Activated CD8-positive, alpha-beta memory T cell treated with anti-CD3 and anti-CD28 coated beads, Interleukin-2, amount 10 ng/mL, durations not matched to agents 7 days and 5 days (primary cell): ENCODE measurements at places on chromosomes 11 and 22.

DNA sequence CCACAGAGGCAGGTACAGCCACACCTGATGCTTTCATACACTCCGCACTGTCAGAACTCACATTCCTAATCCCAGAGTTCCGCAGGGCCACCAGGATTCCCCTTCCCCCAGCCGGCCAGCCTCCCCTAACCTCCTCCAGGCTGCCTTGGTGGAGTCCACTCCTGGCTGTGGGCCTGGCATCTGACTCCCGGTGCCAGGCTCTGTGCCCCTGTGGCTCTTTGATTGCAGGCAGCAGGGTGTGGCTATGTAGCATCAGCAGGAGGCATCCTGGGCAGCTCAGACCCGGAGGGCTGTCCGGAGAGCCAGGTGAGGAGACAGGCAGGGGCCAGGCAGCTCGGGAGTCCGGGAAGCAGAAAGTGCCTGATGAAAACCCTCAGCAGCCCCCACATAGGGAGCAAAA, 1432.9 kb downstream of the BRD1 start:
- no peak for DNase-seq

GRCh38 chr11:115385226-115385625, 119.0 kb downstream of the CADM1 start:
- no peak for DNase-seq

- no peak for DNase-seq
Measured at GRCh38 chr22:37618674-37619073, 10.0 kb downstream of the GGA1 start.

GRCh38 chr11:86070142-86071056, 1.5 kb upstream of the PICALM start:
- no peak for DNase-seq

GRCh38 chr22:46469711-46470110, 67.7 kb downstream of the CELSR1 start:
- no peak for DNase-seq

GRCh38 chr11:17560281-17561110, 13.4 kb downstream of the OTOG start:
- DNase-seq = no peak

DNA sequence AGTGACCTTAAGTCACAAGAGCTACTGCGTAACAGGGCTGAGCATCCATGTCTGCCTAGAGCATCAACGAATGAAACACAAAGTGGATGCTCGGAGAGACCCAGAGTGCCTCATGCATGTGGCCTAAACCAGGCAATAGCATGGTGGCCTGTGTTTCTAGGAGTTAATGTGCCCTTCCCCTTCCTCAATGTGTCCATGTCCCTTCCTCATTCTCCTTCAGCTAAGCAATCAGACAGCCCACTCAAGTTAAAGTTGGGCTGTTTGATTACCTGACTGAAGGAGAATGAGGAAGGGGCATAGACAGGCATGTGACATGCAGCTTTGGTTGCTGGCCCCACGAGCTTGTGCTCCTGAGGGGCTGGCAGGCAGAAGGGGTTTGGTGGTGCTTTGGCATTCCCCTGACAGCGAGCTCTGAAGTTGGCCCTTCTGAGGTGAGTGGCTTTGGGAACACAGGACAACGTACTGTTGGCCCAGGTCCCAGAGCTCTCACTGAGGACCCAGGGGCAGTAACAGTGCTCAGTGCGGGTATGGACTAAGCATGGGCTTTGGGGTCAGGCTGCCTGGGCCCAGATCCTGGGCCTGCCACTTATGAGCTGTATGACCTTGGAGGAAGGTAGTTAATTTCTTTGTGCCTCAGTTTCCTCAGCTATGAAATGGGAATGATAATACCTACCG, 46.7 kb downstream of the IRAG1 start:
- no peak for DNase-seq

GRCh38 chr11:13884158-13884799, 78.2 kb upstream of the SPON1 start:
- DNase-seq = no peak

- DNase-seq = no peak
Measured at GRCh38 chr11:108875134-108875533, 210.3 kb downstream of the DDX10 start.

DNA sequence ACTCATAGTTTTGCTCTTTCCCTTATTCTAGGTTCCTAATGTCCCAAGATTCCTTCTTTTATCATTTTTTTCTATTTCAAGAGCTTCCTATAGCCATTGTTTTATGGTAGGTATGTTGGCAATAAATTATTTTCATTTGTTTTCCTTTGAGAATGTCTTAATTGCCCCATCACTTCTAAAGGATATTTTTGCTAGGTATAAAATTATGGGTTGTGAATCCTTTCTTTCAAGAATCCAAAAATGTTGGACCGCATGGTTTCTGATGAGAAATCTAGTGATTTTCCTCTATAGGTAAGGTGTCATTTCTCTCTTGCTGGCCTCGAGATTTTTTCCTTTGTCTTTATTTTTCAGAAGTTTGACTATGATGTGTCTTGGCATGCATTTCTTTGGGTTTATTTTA, 22.3 kb downstream of the RTL6 start:
- DNase-seq = no peak

DNA sequence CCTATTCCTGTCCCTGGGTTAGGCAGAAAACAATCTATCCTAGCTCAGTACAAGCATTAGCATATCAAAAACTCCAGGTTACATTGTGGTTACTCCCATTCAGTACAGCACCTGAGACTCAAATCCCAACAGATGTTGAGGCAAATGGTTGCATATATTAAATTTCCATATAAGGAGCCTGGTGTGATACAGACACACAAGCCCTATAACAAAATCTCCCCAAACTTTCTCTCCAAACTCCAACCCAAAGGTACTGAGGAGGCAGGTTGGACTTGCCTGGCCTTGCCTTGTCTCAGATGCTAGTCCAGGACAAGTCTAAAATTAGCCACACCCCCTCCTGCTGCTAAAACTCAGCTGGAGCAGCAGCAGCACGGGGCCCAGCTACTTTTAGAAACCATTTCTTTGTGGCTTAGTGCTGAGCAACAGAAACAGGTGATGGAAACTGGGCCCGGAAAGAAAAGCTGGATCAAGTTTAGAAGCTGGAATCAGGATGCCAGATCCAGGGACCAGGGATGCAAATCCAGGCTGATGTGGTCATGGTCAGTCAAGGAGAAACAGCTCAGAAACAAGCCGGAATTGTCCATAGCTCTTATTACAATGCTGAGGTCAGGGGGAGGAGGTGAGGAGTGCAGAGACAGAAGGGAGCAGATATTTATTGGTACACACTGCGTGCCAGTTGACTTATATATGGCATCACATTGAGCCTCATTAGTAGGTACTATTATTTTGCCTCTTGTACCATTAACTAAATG, 73.7 kb upstream of the AMOTL1 start:
- DNase-seq = no peak

DNA sequence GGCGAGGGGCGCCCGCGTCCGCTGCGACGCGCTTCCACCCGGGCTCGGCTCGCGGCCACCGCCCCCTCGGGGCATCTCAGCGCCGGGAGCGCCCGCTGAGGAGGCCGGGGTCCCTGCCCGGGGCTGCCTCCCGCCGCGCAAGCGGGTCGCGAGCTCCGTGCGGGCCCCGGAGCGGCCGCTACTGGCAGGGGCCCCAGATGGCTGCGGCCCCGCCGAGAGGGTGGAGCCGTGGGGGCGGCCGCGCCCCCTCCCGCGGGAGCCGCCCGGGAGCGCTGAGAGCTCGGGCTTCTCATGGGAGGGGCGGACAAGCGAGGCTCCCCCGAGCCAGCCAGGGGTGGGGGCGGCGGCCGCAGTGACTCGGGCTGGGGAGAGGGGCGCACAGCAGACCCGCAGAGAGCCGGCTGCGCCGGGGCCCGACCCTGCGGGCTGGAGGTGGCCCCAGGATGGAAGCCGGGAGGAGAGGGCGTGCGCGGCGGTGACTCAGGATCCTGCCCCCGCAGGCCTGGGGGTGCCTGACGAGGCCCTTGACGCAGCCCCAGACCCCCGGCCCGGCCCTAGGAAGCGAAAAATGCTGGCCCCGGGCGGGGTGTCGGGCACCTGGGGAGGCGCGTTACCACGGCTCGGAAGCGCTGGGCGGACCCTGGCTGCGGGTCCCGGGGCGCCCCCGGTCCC, 603 bp upstream of the ZFTA start:
- DNase-seq = peak; percentile 51

- DNase-seq = no peak
Measured at GRCh38 chr11:72947229-72947628, 133.0 kb downstream of the ATG16L2 start.

DNA sequence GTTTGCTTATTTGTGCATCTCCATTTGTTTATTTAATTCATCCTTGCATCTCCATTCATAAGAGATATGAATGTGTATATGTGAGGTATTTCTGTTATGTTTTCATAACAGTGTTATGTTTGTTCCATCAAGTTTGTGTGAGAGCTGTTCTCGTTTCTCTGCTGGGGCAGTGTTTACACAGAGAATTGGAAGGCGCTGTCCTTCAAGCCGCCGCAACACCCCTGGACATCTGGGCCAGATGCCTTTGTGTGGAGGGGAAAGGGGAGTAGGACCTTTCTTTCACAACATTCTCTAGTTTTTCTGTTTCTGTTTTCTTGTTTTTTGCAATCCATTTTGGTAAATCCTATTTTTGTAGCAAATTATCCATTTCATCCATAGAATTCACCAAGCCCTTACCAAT, 7.0 kb upstream of the TM7SF2 start:
- DNase-seq = no peak

DNA sequence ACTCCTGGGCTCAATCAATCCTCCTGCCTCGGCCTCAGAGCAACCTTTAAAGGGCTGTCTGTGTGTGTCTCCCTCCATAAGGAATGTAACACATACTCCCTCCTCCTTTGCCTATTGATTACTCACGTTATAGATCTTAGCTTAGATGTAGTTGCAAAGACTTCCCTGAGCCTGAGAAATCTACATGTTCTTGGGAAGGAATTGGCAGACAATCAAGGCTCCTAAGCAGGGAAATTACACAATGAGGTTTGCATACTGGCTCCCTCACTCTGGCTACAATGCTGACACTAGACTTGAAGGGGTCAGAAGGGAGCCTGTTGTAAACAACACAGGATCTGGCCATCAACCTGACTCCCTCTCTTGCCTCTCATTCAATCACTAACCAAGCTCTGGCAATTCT, 5.2 kb upstream of the OLFML1 start:
- no peak for DNase-seq

DNA sequence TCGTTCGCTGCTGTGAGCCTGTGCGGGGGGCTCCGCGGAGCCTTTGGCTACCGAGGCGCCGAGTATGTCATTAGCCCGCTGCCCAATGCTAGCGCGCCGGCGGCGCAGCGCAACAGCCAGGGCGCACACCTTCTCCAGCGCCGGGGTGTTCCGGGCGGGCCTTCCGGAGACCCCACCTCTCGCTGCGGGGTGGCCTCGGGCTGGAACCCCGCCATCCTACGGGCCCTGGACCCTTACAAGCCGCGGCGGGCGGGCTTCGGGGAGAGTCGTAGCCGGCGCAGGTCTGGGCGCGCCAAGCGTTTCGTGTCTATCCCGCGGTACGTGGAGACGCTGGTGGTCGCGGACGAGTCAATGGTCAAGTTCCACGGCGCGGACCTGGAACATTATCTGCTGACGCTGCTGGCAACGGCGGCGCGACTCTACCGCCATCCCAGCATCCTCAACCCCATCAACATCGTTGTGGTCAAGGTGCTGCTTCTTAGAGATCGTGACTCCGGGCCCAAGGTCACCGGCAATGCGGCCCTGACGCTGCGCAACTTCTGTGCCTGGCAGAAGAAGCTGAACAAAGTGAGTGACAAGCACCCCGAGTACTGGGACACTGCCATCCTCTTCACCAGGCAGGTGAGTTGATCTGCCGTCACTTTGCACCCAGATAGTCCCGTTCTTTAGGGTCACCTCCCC, 1.0 kb downstream of the ADAMTS15 start:
- no peak for DNase-seq

- DNase-seq = peak; percentile 81
Measured at GRCh38 chr11:65078151-65078550, 5.7 kb downstream of the CDCA5 start.

DNA sequence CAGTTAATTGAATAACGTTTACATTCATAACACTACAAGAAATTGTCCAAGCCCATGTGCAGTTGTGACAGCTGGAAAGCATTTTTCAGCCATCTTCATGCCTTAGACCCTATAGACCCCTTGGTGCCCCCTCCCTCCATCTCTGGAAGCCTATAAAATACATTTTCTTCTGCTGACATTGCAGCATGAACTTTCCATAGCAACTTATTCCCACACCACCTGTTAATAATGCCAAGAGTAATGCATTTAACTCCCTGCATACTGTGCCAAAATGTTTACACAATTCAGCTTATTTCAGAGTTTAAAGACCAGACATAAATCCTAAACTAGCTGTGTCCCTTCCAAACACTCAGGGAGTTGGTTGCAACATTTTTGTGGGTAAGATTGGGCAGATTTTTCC, 143.0 kb upstream of the ARHGAP20 start:
- no peak for DNase-seq

- DNase-seq = no peak
Measured at GRCh38 chr11:102936864-102937509, 18.5 kb downstream of the MMP13 start.

- DNase-seq = no peak
Measured at GRCh38 chr22:43293259-43293654, 49.9 kb downstream of the SCUBE1 start.

DNA sequence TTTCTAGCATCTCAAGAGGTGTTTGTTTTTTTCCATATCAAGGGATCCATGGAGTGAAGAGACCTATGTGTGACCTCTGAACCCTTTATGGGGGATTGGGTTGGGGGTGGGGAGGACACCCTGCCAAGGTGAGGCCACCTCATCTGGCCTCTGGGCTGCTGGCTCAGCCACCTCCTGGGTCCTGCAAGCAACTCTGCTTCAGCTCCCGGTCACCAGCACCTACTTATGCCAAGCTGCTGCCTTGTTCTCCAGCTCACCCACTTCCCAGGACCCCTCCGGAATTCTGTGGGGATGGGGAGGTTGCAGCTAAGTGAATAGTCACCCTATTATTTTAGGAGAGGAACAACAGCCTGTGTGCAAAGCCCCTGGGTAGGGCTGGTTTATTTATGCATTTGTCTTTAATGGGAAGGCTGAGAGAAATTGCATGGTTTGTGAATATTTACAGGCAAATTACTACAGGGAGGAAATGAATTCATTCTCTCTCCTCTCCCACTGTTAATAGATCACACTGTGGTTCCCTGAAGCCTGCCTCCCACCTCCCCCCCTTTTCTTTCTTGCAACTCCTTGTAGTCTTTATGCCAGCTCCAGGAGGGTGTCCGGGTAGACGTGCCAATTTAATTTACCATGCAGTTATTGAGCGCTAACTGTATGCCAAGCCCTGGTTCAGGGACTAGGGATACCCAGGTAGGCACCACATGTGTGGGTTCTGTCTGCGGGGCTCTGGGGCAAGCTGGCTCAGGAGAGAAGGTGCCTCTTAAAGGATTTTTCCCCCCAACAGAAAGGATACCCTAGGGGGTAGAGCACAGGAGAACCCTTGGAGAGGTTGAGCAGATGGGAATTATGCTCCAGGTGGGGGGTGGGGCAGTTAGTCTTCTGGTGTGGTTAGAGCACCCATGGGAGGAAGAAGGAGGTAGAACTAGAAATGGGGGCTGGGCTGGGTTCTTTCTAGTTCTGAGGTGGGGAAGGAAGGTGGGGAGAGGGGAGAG, 50.7 kb downstream of the TSPAN18 start:
- DNase-seq = no peak

DNA sequence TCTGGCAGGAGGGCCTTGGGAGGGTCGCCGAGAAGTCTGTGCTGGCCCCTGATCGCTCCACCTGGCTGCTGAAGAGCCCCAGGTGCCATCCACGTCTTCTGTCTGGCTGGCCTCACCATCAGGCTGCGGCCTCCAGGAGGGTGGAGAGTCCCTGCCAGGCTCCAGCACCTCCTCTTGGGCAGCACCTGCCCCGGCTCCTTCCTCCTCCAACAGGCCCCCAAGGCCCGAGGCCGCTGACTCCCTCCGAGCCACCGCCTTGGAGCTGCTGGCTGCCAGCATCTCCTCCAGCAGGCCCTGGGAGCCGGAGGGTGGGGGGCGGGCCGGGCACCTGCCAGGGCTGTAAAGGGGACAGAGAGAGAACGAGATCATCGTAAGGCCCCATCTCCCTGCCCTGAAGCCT, 22.3 kb downstream of the TNKS1BP1 start:
- DNase-seq = no peak
